NCI-H1048 (cell line): ENCODE measurements at places on chromosomes 13 and 19.

DNA sequence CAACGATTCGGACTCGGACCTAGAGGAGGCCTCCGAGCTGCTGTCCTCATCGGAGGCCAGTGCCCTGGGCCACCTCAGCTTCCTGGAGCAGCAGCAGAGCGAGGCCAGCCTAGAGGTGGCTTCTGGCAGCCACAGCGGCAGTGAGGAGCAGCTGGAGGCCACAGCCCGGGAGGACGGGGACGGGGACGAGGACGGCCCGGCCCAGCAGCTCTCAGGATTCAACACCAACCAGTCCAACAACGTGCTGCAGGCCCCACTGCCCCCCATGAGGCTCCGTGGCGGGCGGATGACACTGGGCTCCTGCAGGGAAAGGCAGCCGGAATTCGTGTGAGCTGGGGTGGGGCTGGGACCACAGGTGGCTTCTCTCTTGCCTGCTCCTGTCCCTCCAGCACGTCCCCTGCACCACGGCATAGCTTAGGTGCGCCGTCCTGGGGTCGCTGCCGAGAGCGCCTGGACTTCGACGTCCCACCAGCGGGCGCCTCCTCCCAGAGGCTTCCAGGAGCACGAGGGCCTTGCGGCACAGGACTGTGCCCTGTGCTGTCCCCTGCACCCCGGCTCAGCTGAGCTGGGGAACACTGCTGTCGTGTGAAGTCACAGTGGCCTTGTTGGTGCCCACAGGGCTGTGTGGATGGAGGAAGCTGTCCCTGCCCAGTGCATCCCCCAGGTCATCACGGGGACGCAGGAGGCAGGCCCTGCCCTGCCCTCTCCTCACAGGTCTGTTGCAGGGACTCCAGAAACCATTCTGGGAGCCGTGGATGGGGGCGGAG is 9.3 kb downstream of the POLR2E start:
- DNase-seq = no peak

- DNase-seq = no peak
Measured at GRCh38 chr13:33125821-33126570, 109.8 kb downstream of the KL start.

- no peak for DNase-seq
Measured at GRCh38 chr19:33289261-33289660, 13.1 kb downstream of the CEBPA start.

GRCh38 chr19:8938576-8938975 is 71.6 kb downstream of the MUC16 start:
- no peak for DNase-seq

- DNase-seq = no peak
Measured at GRCh38 chr13:75359266-75359665, 122.7 kb downstream of the TBC1D4 start.

DNA sequence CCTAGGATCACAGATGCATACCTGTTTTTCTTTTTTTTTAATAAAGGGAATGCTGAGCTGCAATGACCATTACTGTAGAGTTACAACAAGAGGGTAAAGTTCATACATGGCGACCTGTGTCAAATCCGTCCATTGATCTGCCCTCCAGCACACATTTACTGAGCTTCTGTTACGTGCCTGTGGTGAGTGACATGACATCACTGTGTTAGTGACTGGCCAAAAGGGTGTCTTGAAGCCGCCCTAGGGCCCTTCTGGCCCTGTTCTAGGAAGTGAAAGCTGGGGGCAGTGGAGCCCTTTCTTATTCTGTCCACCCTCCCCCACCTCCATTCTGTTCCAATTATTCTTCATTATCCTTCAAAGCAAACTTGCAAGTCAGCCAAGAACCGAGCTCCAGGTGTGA is 66.3 kb downstream of the ZIC5 start:
- DNase-seq = no peak

- no peak for DNase-seq
Measured at GRCh38 chr13:63086286-63086685, 1670.6 kb upstream of the PCDH20 start.

DNA sequence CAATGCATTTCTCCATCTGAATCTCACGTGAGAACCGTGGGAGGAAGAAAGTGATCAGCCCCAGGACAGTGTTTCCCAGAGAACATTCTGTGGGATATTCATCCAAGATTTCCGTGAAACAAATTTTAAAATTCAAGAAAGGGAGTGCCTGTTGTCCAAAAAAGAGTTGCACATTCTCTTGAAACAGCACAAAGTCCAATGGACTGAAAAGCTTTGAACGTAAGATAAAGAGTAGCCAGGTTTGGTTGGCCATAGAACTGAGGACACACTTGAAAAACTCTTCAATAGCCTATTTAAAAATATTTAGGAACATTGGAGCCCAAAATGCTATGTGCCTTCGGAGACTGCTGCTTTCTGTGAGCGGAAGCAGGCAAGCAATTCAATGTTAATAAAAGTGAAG is 353.9 kb downstream of the MYO16 start:
- no peak for DNase-seq

DNA sequence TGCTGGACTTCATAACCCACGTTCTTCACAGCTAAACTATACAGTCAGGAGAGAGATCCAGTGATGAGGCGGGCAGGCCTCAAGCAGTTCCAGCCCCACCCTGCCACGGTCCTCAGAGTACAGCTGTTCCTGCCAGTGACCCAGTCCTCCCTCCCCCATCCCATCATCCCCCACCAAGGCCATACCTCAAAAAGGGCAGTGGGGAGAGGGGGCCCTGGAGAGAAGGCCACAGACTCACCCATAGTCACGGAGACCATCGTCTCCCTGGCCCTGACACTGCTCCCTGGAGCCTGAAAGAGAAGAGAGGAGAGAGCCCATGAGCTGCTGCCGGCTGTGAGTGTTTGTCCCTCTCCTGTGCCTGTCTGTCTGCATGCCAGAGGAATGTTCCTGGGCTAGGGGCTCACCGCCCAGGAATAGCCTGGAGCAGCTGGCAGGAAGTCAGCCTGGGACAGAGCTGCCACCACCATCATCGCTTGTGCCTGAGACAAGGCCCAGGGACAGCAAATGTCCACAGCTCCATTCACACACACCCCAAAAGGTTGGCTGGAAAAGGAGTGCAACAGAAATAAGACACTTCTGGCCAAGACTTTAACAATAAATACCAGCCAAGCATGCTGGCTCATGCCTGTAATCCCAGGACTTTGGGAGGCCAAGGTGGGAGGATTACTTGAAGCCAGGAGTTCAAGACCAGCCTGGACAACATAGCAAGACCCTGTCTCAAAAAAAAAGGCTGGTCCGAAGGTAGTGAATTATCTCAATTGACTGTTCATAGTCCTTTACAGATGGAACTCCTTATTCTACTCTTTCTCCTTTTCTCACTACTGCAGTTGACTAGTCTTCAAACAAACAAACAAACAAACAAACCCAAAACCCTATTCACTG is 6.4 kb downstream of the C19orf47 start:
- no peak for DNase-seq

DNA sequence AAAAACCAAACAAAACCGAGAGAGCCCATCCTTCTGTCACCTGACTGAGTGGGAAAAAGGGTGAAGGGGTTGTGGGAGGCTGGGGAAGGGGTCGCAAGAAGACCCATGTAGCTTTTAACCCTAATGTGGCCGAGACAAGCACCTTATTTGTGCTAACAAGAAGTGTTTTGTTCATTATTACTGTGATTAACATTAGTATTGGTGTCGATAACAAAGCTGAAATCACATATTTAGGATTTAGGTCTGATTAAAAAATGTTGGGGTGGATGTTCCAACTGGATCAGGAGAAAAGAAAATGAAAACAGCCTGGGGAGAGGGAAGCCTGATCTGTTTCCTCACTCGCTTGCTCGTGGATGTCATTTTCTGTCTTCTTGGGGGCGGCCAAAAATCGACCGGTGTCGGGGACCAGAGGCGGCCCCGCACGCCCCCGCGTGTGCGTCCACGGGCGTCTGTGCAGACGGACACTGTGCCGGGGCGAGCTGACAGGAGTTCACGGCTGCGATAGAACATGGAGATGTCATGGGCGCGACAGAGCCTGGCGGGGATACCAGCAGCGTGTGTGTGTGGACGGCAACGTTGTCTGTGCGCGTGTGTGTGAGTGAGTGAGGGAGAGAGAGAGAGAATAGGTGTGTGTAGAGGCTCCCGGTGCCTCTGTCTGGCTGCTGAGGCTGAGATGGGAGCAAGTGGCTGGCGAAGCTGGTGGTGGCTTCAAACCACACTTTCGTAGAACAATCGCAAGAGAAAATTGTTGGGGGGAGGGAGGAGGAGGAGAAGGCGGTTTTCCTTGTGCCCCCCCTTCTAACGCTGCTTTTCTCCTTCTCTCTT is 29.1 kb downstream of the NFIX start:
- no peak for DNase-seq

DNA sequence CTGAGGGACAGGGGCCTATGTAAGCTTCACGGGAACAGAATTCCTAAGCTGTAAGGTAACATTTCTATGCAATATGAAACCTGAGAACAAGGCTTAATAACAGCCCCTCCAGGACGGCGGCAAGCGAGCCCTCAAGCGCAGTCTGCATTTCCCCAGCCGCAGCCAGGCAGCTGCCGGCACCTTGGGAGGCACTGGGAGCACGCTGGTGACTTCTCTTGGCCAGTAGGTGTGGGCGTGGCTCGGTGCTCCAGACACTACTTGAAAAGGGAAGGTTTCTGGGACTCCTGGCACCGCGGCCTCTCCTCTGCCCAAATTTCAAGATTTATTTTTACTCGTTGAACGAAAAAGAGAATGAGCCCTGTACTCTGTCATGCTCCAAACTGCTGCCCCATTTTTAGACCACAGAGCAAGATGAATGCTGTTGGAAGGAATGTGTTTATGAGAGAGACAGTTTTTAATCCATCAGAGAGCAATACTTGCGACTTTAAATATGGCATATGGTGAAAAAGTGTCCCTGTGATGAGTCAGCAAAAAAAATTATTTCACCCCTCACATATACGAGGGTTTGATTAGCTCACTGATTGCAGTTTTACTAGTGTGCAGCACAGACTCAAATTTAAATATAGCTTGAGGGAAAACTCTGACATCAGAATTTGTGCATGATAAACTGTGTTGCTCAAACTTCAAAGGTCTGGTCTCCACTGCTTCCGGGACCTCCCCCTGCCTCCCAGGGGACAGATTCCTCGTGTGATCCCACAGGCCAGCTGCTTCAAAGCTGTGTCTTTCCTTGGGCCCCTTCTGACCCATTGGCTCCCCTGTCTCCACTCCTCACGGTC is 81.2 kb downstream of the COL4A2 start:
- DNase-seq = no peak

- no peak for DNase-seq
Measured at GRCh38 chr19:49193822-49194394, 36.3 kb downstream of the TRPM4 start.

- no peak for DNase-seq
Measured at GRCh38 chr19:12199757-12200419, 37.0 kb downstream of the ZNF136 start.

- DNase-seq = no peak
Measured at GRCh38 chr13:47829690-47830089, 171.4 kb downstream of the SUCLA2 start.

- DNase-seq = no peak
Measured at GRCh38 chr19:52689843-52690368, 44.9 kb downstream of the ZNF611 start.

GRCh38 chr13:92838786-92839185 is 387.8 kb upstream of the GPC6 start:
- DNase-seq = no peak

GRCh38 chr13:59247171-59247570 is 916.6 kb downstream of the DIAPH3 start:
- DNase-seq = no peak

DNA sequence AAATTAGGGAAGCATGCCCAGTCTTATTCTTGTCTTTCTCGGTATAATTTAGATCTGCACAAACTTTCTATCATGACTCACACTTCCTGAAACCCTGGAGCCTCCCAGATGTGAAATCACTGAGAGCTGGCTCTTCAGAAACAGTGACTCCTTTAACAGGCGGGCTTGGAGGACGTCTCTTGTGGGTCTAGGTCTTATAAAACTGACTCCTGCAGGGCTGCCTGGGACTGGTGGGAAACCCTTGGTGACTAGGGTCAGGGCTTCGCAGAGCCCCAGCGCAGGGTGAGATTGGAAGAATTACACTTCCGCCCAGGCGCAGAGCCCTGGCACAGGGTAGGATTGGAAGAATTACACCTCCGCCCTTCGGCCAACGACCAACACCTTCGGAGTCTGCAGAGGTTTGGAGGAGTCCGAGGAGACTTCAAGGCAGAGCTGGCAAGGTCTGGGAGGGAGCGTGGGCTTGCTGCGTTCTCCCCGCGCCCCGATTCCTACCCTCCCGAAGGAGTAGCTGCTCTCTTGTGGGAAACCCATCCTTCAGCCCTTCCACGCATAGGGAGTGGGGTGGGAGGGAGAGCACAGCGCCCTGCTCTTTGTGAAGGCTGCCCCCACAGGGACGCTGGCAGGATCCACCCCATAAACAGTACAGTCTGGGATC is 43.4 kb upstream of the MAP3K10 start:
- no peak for DNase-seq

GRCh38 chr13:106942563-106942962 is 374.6 kb upstream of the ARGLU1 start:
- no peak for DNase-seq

- no peak for DNase-seq
Measured at GRCh38 chr19:51131780-51132680, 7.3 kb downstream of the SIGLEC9 start.

- no peak for DNase-seq
Measured at GRCh38 chr19:29889702-29890101, 52.3 kb upstream of the URI1 start.

- DNase-seq = no peak
Measured at GRCh38 chr19:4446704-4447200, 10.8 kb downstream of the UBXN6 start.

DNA sequence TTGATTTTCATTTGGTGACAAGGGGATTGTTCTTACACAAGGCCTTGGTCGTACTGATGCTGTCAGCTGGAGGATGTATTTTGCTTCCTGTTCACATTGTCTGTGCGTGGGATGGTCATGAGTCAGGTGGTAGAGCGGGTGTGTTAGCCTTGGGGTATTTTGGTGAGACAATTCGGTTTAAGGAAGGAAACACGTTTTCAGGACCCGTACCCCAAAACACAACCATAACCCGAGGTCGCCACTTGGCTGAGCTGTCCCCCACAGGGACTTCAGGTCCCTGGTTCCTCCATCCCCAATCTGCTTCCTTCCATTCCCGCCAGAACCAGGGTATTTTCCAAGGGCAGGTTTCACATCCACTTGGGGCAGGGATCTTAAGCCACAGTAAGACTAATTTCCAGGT is 15.0 kb downstream of the MYO9B start:
- no peak for DNase-seq

DNA sequence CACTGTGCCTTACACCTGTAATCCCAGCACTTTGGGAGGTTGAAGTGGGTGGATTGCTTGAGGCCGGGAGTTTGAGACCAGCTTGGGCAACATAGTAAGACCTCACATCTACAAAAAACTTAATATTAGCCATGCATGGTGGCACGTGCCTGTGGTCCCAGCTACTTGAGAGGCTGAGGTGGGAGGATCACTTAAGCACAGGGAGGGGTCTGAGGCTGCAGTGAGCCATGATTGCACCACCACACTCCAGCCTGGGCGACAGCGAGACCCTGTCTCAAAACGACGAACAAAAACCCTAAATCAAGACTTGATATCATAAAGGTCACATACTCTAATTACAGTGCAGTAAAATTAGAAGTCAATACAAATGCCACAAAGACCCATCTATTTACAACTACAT is 17.4 kb downstream of the SLC7A9 start:
- DNase-seq = no peak

- no peak for DNase-seq
Measured at GRCh38 chr13:26457212-26457611, 100.3 kb upstream of the WASF3 start.

- DNase-seq = no peak
Measured at GRCh38 chr19:13699786-13700185, 64.5 kb upstream of the MRI1 start.

GRCh38 chr13:84668637-84669036 is 786.4 kb upstream of the SLITRK1 start:
- DNase-seq = no peak

GRCh38 chr19:804419-805165 is 7.3 kb downstream of the PTBP1 start:
- no peak for DNase-seq
